ENCODE measurements at places on chromosomes 1 and 21. TPM values are rescaled to one million over a fixed set of nuclear protein-coding genes. Genes with fewer than 3 reads are reported as not detected.

DNA sequence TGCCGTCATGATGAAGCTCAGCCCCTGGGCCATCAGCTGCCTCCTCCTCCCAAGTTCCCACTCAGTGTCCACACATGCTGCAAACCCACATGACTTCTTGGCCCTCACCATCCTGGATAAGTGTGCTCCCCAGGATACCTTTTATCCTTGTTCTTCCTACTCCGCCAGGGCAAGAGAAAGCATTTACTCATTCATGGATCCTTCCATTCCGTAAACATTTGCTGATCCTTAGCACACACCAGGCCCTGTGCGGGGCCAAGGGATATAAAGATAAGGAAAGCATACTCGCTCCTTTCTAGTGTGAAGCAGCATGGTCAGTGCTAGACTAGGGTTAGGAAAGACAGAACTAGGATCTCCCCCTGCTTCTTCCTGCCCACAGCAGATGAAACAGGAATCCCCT is 122.1 kb upstream of the HMGB4 start:
- no peak overlapping the region for H3K27ac ChIP-seq
- H3K4me1 ChIP-seq = no peaks in the 10 kb centered on the region
- H3K4me3 ChIP-seq = no peak overlapping the region

- no peak within 1 kb of the TSS for H3K27ac ChIP-seq
- DNase-seq = no peak
- no peak within 1 kb of the TSS for H3K4me3 ChIP-seq
Measured at GRCh38 chr1:1246577-1247340, at the start of gene C1QTNF12. TSS of gene C1QTNF12 (minus strand) at chr1:1246722. CDS start at chr1:1246690, 32 bp downstream.

GRCh38 chr1:153081736-153082135 is 10.3 kb upstream of the SPRR2B start:
- peaks cover 7% of the 10 kb centered on the region for H3K27me3 ChIP-seq
- H3K36me3 ChIP-seq = no peaks in the 10 kb centered on the region
- no peak overlapping the region for H3K27ac ChIP-seq
- H3K4me1 ChIP-seq = no peaks in the 10 kb centered on the region
- H3K4me3 ChIP-seq = no peak overlapping the region
- no peak for DNase-seq

- no peaks in the 10 kb centered on the region for H3K27me3 ChIP-seq
- H3K27ac ChIP-seq = peak overlapping the region; percentile 92
- peaks cover 71% of the 10 kb centered on the region for H3K36me3 ChIP-seq
- H3K4me3 ChIP-seq = peak overlapping the region; percentile 74
- peaks cover 35% of the 10 kb centered on the region for H3K4me1 ChIP-seq
- DNase-seq = no peak
Measured at GRCh38 chr1:234409328-234409727, 36.1 kb downstream of the COA6 start.

GRCh38 chr1:175673371-175674150 is 69.8 kb downstream of the TNR start:
- H3K36me3 ChIP-seq = no peaks in the 10 kb centered on the region
- peaks cover 1% of the 10 kb centered on the region for H3K27me3 ChIP-seq
- no peak overlapping the region for H3K27ac ChIP-seq
- no peak overlapping the region for H3K4me3 ChIP-seq
- no peaks in the 10 kb centered on the region for H3K4me1 ChIP-seq

RNASEL gene
- total RNA-seq = 3.6 TPM

FCRL2 gene
- not detected for total RNA-seq

- H3K27me3 ChIP-seq = no peaks in the 10 kb centered on the region
- peaks cover 45% of the 10 kb centered on the region for H3K36me3 ChIP-seq
- peak overlapping the region; percentile 62 for H3K4me3 ChIP-seq
- H3K27ac ChIP-seq = peak overlapping the region; percentile 85
- H3K4me1 ChIP-seq = peaks cover 44% of the 10 kb centered on the region
Measured at GRCh38 chr1:35539073-35539823, 18.0 kb downstream of the KIAA0319L start.

GRCh38 chr1:110176299-110176956 is 26.1 kb downstream of the SLC6A17 start:
- no peaks in the 10 kb centered on the region for H3K36me3 ChIP-seq
- H3K27me3 ChIP-seq = peaks cover 1% of the 10 kb centered on the region
- DNase-seq = no peak
- no peak overlapping the region for H3K4me3 ChIP-seq

OR10Z1 gene
- not detected for total RNA-seq

Data from activated T-helper 2 cell treated with anti-CD3 and anti-CD28 coated beads, Interferon-gamma antibody, Interleukin-2, Interleukin-4, amounts not matched to agents 10 μg/mL and 5 μg/mL and 100 μg/mL, durations not matched to agents 14 hours and 24 hours and 36 hours (primary cell).